ENCODE measurements at places on chromosomes 1 and 21.

- DNase-seq = no peak
Measured at GRCh38 chr21:45538381-45539045, 3.7 kb downstream of the SLC19A1 start.

DNA sequence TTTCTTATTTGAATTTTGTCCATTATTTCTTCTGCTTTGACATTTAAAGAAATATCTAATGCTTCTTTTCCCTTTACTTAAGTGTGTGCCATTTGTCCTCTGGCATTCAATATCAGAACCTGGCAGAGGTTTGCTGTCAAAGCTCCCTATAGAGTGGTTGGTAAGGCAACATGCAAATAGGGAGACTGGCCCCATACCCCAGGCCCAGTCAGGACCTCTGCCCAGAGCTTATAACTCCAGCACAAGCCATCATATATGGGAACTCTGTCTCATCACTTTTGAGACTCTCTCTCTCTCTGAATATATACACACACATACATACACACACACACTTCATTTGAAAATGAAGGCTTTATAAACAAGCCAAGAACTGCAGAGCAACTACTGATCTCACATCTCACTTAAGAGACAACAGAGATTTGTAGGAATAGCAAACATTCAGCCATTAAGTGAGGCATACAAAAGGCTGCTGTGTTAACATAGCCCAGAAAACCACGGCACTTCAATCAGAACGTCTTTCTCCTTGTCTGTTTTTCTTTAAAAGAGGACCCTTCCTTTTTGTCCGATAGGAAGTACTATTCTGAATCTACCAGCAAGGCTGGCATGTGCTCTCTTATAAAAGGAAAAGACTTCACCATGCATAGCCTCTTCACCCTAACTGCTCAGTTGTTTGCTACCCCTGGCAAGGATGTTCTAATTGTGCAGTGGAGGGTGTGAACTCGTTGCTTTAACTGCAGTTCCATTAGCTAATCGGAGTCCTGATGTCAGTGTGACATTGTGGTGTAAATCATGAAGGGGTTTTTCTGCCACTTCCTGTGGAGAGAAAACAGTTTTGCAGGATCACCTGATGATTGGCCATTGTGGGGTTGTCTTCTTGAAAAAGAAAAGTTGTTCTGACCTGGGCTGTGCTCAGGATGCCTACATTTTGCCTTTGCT, 101.7 kb downstream of the NR5A2 start:
- no peak for DNase-seq

DNA sequence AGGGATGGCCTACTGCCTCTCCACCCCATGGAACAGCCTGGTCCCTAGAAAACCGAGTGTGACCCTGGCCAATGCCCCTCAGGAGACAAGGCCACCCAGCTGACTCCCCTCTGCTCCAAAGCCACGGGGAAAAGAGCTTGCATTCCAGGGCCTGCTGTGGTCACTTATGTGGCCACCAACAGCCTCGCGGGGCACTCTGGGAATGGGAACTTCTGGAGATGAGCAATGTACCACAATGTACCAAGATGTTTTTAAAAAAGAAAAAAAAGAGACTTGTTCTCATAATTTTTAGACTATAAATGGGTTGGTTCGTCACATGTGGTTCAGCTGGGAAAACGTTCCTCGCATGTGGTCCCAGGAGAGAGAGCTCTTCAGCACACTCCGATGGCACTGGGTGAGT, 62.8 kb downstream of the SLC66A1 start:
- no peak for DNase-seq

DNA sequence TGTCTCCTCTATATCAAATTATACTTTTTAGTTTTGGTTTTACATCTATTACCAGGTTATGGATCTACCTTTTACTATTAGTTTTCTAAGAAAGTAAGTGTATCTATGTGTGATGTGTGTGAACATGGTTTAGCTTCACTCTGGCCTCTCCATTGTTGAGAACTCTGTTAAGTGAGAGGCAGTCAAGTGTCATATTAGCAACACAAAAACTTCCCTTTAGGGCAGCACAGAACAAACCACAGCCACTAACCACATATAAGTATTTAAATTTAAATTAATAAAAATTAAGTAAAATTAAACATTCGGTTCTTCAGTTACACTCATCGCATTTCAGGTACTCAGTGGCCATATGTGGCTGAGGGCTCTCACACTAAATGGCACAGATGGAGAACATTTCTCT, 96.6 kb downstream of the DPYD start:
- no peak for DNase-seq

DNA sequence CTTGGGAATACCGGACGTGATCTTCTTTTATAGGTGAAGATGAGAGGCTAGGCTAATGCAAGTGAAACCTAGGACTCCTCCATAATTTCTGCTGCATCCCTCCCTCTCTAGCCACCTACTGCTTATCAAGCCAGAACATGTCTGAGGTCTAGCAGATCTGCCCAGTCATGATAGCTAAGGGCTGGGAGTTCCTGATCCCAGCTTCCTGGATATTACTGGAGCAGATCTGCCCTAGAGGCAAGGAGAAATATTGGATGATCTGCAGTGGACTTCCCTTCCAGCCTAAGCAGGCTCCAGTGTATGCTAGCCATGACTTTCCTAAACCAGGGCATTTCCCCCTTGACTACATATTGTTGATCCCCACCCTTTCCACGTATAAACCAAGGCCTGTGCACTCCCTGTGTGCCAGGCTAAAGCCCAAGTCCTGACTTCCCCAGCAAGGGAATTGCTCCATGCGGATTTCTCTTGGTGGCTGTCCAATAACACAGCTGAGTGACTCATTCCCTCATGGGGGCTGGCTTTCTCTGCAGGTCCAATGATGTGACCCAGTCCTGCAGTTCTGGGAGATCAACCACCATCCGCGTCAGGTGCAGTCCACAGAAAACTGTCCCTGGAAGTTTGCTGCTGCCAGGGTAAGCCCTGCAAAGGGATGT, 15.5 kb upstream of the SARS1 start:
- no peak for DNase-seq

GRCh38 chr1:197994907-197995407, 77.8 kb downstream of the LHX9 start:
- no peak for DNase-seq

DNA sequence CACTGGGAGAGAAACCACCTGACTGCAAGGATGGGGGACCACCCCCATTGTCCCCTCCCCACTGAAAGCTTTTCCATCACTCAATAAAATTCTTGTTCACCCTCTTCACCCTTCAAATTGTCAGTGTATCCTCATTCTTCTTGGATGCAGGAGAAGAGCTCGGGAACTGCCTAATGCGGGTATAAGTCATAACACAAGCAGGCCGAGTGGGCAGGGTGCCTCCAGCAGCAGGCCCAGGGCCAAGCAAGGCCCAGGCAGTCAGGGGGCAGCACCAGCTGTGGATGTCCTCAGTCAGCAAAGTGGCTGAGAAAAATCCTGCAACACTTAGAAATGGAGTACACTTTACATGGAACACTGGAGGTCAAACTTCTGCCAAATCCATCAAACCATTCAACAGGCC, 33.7 kb upstream of the SLC35A3 start:
- DNase-seq = no peak

DNA sequence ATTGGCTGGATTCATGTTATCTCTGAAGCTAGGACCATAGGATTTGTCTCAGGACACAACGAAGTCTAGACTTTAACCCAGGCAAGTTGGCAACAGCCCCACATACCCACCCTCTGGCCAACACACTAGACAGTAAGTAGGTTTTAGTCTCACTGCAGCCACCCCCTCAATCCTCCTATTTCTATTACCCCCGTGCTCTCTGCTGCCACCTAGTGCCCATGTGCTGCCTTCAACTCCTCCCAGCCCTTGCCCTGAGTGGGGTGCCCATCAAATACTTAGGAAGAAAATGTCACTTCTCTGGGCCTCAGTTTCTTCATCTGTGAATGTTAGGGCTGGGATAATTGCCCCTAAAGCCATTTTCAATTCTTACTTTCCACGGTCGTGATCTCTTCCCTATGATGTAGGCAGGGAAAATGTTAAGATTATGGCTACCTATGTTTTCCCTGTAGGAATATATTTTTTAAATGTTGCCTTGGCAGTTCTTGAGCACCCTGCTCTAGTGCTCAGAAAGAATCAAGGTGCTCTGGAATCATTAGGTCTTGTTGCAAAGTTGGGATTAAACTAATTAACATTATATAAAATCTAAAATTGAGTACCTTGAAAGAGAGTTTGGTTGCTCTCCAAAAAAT, 213.0 kb downstream of the LMX1A start:
- DNase-seq = no peak

- DNase-seq = no peak
Measured at GRCh38 chr1:81340239-81340638, 460.5 kb upstream of the ADGRL2 start.

DNA sequence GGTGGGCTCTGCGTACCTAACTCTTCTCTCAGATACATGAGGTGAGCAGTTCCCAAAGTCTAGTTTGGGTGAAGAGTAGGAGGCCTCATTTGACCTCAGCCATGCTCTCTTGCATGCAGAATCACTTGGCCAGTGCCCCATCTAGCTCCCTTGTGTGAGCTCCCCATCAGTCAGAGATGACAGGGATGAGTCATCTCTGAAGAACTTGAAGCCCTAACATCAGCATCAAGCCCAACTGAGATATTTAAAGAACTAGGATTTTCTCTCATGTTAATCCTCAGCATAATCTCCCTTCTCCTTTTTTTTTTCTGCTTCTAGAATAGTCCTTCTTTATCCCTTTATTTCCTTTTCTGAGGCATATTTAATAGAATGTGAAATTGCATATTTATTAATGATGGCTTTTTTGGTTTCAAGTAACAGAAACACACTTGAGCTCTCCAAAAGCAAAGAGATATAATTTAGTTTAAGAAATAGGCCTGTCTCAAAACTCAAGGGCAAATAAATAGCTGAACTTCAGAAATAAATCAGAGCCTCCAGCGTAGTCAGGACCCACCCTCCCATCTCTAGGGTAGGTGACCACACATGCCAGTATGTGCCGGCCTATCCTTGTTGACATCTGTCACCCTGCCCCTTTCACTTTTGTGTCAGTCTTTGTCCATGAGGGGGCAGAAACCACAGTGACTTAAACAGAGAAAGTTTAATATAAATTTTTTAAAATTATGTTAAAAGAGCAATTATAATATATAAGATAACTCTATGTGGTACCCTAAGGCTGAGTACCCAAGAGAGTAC, 112.3 kb downstream of the TSEN15 start:
- DNase-seq = no peak

DNA sequence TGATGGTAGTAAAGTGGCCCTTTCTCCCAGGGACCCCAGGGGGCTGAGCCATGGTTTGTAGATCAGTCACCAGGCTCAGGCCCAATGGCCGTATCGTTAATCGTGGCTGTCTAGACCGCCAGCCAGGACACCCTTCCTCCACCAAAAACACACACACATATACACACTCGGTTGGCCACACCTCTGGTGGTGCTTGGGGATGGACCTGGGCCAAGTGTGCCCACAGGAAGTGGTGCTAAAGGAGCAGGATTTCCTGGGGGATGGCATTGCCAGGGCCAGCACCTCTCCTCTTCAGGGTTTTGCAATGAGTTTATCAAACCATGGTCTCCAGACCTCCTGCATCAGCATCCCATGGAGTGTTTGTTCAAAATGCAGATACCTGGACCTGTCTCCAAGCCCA, 36.2 kb downstream of the CITED4 start:
- DNase-seq = no peak

- no peak for DNase-seq
Measured at GRCh38 chr1:245933431-245934045, 573.5 kb downstream of the SMYD3 start.

DNA sequence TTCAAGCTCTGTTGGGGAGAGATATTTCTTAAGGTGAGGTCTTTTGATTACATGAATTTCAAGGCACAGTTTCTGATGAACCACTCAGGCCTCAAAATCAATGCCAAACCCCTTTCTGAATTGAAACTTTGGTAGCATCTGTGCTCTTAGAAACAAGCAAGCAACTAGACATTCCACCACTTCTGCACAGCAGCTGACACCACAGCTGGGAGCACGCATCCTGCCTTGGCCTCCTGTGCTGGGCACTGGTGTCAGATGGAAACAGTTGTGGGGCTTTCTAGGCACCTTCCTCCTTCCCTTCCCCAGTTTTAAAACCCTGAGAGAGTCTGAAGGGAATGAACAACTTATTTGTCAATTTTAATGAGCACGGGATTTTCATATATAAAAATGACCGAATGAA, 360.2 kb downstream of the ADGRL2 start:
- no peak for DNase-seq

DNA sequence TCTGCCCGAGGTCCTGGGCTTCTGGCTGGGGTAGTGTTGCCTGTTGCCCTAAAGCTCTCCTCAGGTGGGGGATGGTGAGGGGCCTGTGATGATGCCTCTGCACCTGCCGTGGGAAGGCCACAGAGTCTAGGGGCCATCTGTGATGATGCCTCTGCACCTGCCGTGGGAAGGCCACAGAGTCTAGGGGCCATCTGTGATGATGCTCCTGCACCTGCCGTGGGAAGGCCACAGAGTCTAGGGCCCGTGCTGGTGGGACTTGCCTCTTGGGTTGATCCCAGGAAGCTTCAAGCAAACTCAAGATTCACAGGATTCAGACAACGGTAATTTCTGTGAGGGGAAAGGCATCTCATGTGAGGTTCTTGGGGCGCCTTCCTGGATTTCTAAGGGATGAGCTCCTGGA, 17.3 kb downstream of the SPSB1 start:
- no peak for DNase-seq

GRCh38 chr1:234732260-234732659, 122.3 kb upstream of the IRF2BP2 start:
- DNase-seq = no peak

DNA sequence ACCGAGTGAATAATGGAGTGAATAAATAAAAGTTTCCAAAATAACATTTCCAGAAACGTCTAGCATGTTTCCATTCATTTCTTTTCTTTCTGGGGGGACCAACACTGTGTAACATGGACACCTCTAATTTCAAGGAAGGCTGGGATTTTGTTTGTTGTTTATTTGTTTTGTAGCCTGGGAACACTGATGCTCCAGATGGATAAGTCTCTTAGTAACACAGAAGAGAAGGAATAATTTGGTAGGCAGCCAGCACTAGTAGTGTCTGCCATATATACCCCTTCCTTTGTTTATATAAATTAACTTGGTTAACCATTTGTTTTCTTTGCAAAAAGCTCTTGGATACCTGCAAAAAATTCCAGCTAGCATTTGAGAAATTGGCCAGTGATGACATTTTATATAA, 411.4 kb upstream of the DEPDC1 start:
- no peak for DNase-seq

- no peak for DNase-seq
Measured at GRCh38 chr21:28337315-28337714, 655.4 kb downstream of the LTN1 start.

GRCh38 chr1:213687832-213688231, 299.9 kb upstream of the PROX1 start:
- no peak for DNase-seq

DNA sequence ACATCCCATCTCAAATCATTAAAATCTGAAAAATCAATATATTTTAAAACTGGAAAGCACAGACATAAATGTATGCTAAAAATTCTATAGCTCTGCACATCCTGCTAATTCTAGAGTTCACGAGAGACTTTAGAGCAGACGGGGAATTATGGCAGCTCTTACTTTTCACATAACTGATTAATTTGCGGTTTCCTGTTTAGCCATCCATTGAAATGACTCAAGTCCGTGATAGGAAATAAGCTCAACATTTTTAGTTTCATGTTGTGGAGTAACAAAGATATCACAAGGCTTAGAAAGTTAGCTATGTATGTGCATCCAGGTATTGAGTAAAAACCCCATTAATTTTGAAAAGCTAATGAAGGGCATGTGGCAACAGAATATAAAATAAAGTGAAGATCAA, 123.2 kb downstream of the SMYD2 start:
- no peak for DNase-seq
